ENCODE measurements at places on chromosomes 7 and 10.

GRCh38 chr7:42080841-42081586, 156.0 kb downstream of the GLI3 start:
- DNase-seq, result no peak

- no peak for DNase-seq
Measured at GRCh38 chr10:89347701-89348457, 20.1 kb downstream of the IFIT3 start.

GRCh38 chr10:60739558-60739957, 38.7 kb upstream of the CDK1 start:
- DNase-seq, result no peak

- no peak for DNase-seq
Measured at GRCh38 chr7:140402178-140402835, 1.6 kb upstream of the RAB19 start.

- DNase-seq, result no peak
Measured at GRCh38 chr7:117666689-117667088, 186.9 kb downstream of the CFTR start.

GRCh38 chr7:152909683-152910544, 150.4 kb downstream of the ACTR3B start:
- DNase-seq, result no peak

GRCh38 chr7:152907042-152907761, 147.7 kb downstream of the ACTR3B start:
- no peak for DNase-seq

DNA sequence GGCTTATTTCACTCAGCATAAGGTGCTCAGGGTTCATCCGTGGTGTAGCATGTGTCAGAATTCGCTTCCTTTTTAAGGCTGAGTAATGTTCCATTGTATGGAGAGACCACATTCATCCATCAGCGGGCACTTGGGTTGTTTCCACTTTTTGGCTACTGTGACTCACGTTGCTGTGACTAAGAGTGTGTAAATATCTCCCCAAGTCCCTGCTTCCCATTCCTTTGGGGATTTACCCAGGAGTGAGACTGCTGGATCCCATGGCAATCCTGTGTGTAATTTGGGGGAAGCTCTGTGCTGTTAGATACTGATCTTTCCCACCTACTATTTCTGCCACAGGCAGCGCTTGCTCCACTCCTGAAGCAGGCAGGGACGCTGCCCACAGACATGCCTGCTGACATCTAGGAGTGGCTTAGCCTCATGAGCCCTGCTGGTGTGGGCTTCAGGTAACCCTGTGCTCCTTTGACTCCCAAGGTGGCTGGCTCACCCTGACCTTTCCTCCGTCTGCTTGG, 346.0 kb downstream of the FRMD4A start:
- no peak for DNase-seq

DNA sequence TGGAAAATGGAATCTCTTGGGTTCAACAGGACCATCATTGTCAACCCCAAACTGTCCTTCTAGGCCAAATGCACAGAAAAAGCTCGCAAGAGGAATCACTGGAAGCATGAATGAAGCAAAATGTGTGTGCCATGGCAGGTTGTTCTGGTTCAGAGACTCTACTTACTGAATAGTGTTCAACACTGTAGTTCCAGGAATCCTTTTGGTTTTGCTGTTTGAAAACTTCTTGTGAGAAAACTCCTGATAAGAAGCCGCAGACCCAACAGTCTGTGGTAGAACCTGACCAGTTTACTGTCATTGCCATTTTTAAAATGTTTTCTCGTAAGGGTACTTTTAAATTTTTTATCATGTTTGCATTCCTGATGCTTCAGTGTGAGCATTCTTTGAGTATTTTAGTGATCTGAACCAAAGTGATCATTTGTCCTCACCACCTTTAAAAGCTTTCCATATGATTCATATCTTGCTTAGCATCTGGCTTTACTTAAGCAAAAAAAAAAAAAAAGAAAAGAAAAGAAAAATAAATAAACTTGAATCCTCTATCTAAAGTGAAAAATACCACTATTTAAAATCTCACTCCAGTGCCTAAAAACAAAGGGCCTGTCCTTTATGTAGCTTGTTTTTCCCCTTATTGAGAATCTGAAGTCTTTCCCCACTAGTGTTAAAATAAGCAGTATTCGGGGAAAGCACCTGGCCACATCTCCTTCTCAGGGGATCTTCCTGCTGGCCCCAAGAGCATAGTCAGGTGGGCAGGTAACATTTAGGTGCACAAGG, 92.4 kb downstream of the WNT2 start:
- no peak for DNase-seq

GRCh38 chr7:30472784-30473775, 5.5 kb downstream of the NOD1 start:
- no peak for DNase-seq

GRCh38 chr10:106925191-106925590, 239.3 kb downstream of the SORCS1 start:
- no peak for DNase-seq

- no peak for DNase-seq
Measured at GRCh38 chr10:101839416-101840063, 4.1 kb downstream of the KCNIP2 start.

- DNase-seq, result no peak
Measured at GRCh38 chr7:69682518-69682917, 84.2 kb downstream of the AUTS2 start.

- DNase-seq, result no peak
Measured at GRCh38 chr7:132451161-132451560, 125.1 kb downstream of the PLXNA4 start.

DNA sequence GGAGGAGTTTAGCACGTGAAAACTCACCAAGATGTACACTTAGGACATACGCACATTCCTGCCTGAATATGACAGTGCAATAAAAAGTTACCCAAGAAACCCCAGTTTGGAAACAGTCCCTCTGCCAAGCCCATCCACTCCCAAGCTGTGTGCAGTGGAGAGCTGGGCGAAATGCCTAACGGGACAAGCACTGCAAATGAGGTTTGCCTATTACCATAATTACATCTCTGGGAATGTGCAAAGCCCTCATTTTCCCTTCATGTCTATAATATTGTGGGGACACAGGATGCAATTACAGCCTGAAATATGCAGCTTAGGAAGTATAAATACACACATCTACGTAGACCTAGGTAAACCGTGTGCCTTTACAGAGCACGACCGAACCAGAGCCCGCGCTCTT, 117.5 kb downstream of the PLXNA4 start:
- DNase-seq, result no peak

GRCh38 chr10:86931872-86932271, 25.5 kb downstream of the MMRN2 start:
- DNase-seq, result no peak

- DNase-seq, result no peak
Measured at GRCh38 chr10:76695069-76695468, 942.5 kb downstream of the KCNMA1 start.

DNA sequence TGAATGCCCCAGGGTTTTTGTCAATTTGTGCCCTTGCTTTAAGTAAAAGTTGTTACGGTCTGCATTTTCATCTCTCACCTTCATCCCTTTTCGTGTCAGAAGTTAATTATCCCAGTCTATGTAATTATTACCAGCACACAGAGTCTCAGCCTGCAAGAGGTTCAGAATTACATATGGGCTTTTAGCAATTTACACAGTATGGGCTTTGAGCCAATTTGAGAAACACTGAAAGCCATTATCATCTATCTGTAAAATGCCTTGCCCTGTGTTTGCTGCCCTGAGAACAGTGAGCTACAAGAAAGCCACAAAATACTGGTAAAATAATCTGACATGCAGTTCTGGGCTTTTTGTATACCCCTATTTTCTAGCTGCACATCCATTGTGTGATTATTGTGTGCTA, 125.6 kb upstream of the STEAP4 start:
- peak; percentile 46 for DNase-seq

DNA sequence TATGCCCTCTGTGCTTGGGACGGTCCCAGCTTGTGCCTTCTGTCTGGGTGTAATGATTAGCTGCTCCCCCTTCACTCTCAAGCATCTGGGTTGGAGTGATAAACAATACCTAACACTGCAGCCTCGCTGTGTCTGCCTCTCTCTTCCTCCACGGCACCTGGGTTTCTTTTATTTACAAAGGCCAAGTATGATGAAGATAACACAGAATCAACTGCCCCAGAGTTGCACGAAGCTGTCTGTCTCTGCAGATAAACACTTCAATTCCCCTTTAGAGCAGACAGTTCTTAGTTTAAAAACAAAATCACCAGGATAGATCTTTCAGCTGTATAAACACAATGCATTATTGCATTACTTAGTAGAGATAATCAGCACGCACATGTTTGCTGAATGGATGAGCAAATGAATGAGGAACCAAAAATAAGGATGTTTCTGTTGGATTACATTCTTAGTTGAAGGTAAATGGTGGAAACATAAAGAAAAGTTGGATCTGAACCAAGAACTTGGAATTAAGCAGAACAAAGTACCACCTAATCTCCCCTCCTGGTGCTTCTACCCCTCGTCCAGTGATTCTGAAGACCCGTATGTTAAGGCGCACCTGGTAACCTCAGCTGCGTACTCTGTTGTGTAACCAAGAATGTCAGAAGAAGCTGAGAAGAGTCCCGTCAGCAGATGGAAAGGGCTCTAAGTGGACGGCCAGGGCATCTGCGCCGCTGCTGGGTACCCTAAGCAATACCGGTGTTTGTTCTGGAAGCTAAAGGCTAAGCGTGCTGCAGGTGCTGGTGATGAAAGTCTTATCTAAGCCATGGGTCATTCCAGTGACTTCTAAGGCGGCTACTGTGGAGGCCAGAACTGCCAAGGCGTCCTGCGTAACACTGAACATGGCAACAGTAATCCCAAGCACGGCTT, 26.6 kb downstream of the INSIG1 start:
- DNase-seq, result peak; percentile 23

DNA sequence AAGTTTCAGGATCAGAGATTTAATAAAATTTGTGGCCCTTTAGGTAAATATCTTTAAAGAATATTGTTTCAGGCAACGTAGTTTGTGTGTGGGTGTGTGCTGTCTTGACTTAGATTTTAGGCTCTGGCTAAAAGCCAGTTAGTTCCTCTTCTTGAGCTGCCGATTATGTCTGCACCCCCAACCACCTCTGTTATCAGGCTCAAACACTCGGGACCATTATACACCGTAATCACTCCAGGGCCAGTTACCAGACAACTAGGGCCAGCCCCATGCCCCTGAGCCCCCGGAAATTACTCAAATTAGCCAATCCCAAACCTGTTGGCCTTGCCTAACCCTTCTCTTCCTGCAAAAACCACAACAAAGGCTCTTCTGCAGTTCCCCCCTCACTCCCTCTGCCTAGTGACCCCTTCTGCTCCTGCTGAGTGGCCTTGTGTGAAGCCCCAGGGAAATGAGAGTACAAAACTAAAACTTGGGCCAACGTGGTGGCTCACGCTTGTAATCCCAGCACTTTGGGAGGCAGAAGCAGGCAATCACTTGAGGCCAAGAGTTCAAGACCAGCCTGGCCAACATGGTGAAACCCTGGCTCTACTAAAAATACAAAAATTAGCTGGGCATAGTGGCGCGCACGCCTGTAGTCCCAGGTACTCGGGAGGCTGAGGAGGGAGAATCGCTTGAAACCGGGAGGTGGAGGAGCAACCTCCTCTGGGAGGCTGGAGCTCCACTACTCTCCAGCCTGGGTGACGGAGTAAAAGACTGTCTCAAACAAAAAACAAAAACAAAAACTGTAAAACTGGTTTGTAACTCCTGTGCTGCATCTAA, 9.2 kb upstream of the HNRNPF start:
- DNase-seq, result no peak

DNA sequence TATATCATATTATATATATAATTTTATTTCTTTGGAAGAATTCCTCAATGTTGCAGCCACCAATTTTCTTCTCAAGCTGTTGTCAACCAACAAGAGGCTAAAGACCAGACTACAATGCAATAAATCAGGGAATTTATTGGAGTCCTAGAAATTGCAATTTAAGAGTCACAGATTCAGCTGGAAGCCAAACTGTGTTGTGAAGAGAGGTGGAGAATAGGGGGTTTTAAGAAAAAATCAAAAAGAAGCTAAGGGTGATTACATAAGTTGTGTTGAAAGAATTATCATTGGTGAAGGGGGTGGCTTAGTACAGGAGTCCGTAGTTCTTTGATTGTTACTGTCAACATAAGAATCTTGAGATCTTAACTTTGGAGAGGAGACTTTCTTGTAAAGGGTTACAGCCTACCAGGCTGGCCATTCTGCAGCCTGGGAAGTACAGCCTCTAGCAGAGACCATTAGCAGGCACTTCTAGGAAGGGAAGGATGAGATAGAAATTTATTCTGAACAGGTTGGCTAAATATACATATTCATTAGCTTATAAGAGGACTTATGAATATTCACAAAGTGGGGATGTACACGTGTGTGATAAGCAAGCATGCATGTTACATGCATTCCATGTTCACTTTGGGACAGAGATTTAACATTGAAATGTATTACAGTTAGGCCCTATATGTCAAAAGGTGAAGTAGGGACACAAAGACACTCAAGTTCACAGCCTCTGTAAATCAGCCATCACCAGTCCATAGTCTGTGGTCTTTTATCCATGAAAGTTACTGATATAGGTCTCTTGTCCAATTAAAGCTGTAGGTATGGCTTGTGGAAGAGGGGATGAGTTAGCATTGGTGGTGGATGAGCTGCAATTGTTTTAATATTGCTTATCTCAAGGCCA, 8.3 kb upstream of the TMEM168 start:
- DNase-seq, result no peak

GRCh38 chr7:30726296-30727006, 25.5 kb upstream of the INMT start:
- DNase-seq, result no peak

- DNase-seq, result no peak
Measured at GRCh38 chr10:12406764-12407400, 57.5 kb downstream of the CAMK1D start.

- DNase-seq, result no peak
Measured at GRCh38 chr10:90642650-90643049, 215.2 kb downstream of the HTR7 start.

DNA sequence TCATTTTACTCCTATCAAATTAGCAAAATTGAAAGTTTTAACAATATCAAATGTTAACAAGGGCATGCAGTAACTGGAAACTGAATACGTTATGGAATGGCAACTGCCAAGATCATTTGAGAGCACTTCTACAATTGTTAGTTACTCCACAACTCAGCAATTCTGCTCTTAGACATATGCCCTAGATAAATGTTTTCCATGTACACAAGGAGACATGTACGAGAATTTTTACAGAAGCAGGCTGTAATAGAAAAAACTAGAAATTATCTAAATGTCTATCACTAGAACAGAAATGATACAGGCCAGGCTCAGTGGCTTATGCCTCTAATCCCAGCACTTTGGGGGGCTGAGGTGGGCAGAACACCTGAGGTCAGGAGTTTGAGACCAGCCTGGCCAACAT, 7.0 kb downstream of the PSAP start:
- no peak for DNase-seq

DNA sequence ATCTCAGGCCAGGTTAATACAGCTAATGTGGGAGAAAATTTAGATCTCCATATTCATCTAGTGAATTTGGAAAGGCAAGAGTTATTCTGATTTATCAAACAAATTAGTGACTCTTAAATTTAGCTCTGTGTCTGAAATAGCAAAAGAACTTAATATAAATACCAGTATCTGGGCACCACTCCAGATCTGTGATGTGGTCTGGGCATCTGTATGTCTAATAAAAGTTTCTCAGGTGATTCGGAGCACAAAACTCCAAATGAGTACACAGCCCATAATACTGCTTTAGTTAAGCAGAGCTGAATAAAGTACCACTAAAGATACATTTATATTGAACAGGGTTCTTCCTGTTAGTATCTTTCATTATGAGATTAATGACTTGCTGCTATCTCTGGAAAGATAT, 261.4 kb downstream of the BAMBI start:
- DNase-seq, result no peak

- DNase-seq, result no peak
Measured at GRCh38 chr10:42997151-42997848, 79.6 kb upstream of the RET start.

- no peak for DNase-seq
Measured at GRCh38 chr10:3652886-3653285, 132.1 kb downstream of the KLF6 start.

Data from NCI-H1092 treated with DMSO at 0.1 percent for 48 hours (cell line).